ENCODE measurements at places on chromosomes 1 and 21. TPM values are rescaled to one million over a fixed set of nuclear protein-coding genes. Genes with fewer than 3 reads are reported as not detected.

KRTAP7-1 gene
- not detected for total RNA-seq

DNA sequence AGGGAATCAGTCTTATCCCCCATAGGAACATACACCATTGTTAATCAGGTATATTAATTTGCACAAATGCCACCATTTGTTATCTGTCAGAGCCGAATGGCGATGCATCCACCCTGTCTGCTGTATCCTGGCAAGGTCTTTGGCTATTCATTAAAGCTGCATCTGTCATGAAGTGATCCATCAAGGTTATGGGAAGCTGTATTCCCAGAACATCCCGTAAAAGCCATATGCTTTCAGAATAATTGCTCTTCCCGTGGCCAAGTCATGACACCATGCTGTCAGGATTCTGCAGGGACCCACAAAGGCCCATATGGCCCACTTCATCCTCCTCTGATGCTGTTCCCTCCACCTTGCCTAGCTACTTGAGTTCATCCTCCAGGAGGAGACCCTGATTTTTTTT lies 103.9 kb downstream of the RAVER2 start:
- H3K27me3 ChIP-seq = no peaks in the 10 kb centered on the region
- no peak for DNase-seq
- no peaks in the 10 kb centered on the region for H3K4me1 ChIP-seq

- H3K27me3 ChIP-seq = no peaks in the 10 kb centered on the region
- H3K27ac ChIP-seq = no peak overlapping the region
- H3K4me1 ChIP-seq = peaks cover 7% of the 10 kb centered on the region
Measured at GRCh38 chr21:26107429-26107828, 63.1 kb downstream of the APP start.

DNA sequence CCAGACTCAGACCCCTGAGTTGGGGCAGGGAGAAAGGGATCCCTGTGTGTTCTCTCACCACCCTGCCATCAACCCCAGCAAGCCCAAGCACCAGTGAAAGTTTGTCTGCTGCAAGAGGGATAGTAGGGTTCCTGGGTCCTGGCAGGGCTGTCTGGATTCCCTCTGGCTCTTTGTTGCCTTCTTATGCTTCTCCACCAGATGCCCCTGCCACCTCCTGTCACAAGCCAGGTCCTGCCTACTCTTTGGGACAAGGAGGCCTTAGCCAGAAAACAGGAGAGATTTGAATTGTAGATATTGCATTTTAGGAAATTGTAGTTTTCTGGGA lies 21.7 kb downstream of the UBE2T start:
- H3K27ac ChIP-seq = no peak overlapping the region
- H3K27me3 ChIP-seq = peaks cover 4% of the 10 kb centered on the region
- DNase-seq = no peak

GRCh38 chr1:116075990-116076389 lies 35.2 kb upstream of the MAB21L3 start:
- no peak for DNase-seq
- no peak overlapping the region for H3K4me3 ChIP-seq
- H3K27ac ChIP-seq = no peak overlapping the region

Data from mesothelial cell of epicardium (in vitro differentiated cells).